ENCODE measurements at places on chromosomes 3 and 15.

DNA sequence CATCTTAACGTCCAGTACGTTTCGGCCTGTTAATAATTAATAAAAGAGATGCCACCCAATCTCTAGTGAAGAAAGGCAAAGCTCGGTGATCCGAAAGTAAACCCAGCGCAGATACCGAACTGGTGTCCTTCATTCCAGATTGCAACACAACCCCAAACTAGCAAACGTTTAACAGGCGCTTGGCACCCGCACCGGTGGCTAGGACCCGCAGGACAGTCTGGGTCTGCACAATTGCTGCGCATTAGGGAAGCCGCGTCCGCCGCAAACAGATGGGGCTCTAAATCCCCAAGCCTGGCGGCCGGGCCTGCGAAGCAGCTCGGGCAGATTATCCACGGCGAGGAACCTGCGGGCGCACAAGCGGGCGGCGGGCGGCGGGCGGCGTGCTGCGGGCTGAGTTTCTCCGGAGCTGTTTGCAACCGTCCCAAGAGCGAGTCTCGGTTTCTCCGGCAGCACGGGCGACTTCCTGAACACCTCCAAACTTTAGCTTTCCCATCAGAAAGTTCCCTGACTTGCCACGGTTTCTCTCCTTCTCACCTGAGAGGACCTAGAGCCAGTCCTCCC is 112.1 kb upstream of the ICE2 start:
- DNase-seq: peak; percentile 7

- no peak for DNase-seq
Observed at GRCh38 chr3:46706771-46707582, 5.8 kb downstream of the TMIE start.

DNA sequence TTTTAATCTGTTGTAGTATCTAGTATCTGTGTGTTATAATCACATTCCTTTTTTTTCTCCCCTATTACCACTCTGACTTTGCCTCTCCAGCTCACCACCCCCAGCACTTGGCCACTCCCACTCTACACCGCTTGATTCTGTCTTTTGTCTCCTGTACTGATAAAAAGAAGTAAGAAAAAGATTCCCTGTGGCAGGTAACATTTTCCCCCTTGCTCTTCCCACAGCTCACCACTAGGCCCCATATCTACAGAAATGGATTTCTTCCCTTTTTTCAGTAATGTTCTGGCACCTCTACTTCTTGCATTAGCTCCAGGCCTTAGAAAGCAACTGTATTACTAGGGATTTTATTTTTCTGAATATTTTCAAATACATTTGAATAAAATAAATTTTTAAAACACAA is 25.6 kb downstream of the KCNH8 start:
- DNase-seq: no peak

DNA sequence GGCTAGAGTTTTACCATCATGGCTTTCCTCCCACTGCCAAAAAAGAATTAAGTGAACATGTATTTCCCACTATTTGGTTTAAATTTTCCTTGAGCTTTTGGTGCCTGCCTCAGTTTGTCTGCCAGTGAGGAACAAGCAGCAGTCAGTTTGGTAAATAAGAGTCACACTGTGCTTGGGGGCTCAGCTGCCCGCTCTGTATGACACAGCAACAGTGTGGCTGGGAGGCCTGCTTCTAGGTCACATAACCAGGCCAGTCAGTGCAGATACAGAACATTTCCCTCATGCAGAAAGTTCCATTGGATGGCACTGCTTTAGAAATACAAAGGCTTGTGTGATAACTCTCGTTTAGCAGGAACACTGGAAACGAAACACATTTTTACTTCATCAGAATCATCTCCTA is 25.7 kb downstream of the FYCO1 start:
- no peak for DNase-seq

GRCh38 chr3:105686278-105686897 is 182.4 kb downstream of the CBLB start:
- DNase-seq: no peak

DNA sequence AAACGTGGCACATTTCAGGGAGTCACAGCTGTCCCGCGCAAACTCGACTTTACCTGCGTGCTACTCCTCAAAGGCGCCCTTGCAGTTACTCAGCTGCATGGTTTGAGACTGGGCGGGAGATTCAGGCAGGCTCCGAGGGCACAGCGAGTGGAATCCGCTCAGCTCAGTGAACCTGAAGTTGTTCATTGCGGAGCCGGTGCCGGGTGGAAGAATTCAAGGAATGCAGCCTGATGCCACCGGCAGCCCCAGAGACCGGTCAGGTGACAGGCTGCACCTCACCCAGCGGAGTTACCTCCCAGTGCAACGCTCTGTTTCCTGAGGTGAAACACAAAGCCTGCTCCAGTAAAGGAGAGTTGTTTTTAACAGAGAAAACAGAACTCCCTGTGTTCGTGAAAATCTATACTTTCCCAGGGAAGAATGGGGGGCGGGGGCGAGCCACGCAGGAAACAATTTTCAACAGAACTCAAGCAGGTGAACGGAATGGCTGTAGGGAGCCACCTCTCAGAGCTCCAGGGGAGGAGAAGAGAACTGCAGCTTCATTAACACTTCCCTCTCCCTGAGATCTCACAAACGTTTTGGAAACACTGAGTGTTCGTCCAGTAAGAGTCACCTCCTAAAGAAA is 3.8 kb downstream of the VEPH1 start:
- no peak for DNase-seq

DNA sequence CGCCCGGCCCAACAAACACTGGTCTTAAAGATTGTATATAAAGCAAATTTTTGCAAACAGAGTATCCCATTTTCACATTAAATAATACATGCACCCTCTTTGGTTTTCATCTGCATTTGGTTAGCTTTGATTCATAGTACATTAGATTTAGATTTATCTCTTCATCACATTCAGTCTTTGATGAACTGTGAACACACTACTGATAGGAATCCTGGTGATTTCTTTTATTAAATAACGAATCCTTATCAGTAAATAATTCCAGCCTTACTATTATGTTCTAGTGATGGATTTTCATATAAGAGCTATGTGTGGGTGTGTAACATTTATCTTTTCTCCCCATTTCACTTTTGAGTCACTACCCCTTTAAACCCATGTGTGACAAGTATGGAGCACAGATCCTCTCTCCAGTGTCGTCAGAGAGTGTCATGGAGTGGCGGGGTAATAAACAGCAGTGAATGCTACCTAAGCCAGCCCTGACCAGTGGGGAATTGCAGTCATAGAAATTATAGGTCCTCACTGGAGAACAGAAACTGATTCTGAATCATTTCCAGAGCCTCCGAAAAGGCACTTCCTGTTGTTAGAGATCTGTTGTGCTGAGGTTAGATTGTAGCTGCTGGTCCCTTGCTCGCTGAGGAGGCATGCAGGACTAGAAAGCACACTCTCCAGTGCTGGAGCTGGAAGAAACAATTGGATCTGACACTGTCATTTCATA is 22.0 kb downstream of the SLC7A14 start:
- DNase-seq: no peak

GRCh38 chr3:4719046-4719501 is 225.9 kb downstream of the ITPR1 start:
- no peak for DNase-seq

Measured in DMS 273 treated with DMSO at 0.1 percent for 48 hours (cell line).